ENCODE measurements at places on chromosomes 7 and 10.

- DNase-seq = no peak
These were observed 93.4 kb upstream of the INHBA start for GRCh38 chr7:41796331-41796730.

DNA sequence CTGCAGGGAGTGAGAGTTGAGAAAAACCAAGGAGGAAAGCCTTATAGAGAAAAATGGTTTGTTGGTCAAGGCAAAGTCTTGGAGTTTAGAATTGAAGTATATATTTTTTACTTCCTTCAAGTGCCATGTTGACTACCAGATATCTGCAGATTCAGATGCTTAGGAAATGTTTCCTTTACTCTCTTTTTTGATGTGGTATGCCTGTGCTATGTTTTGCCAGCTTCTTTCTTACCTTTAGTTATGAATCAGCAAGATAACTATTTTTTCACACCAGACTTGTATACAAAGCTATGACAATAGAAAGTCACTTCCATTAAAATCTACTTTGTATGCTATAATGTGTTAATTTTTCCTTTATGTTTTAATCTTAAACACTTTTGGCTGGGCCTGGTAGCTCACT, 3.6 kb downstream of the R3HCC1L start:
- no peak for DNase-seq

DNA sequence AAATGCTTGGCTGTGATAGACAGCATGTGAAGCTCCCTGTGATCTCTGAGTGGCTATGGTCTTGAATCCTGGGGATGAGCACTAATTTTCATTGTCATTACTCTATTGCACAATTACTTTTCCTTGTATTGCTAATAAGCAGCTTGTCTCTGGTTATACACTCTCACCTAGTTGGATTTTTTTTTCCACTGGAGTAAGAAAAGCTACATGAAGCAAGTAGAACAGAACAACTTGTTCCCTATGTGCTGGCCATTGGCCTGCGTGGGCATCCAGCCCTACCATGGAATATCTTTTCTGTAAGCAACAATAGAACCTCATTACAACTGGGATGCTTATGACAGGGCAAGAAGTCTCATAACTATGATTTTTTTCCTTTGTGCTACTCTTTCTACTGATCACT, 807.4 kb downstream of the TNS3 start:
- DNase-seq = no peak

- no peak for DNase-seq
These were observed 433 bp upstream of the STARD3NL start for GRCh38 chr7:38177621-38178003.
